Stimulated activated CD8-positive, alpha-beta memory T cell treated with anti-CD3 and anti-CD28 coated beads, Interleukin-15, amount 100 ng/mL, for 1 hour (primary cell): ENCODE measurements at places on chromosomes 1 and 21.
A peak's percentile ranks its signal among the peaks of the same experiment; 100 is the strongest.

DNA sequence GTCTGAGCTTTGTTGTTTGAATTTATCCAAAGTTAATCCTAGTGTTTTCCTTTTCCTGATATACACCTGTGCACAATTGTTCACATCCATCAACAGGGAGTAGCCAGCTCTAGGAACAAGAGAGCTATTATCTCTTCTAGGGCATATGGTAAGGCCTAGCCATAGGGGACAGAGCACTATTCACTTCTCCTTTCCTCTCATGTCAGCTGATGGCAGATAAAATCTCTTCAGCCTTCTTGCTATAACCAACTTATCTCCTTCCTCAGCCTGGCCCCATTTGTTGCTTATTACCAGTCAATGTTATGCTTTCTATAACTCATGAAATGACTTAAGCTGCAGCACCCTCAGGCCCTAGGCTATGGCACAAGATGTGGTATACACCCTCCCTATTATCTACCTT is 38.9 kb downstream of the PATJ start:
- DNase-seq: no peak

- no peak for DNase-seq
These were observed 129.4 kb downstream of the PPIAL4G start for GRCh38 chr1:148353461-148354283.

- DNase-seq: no peak
These were observed 9.1 kb upstream of the EFHD2 start for GRCh38 chr1:15400627-15401026.

- DNase-seq: no peak
These were observed 19.7 kb downstream of the LRRC7 start for GRCh38 chr1:69587391-69587790.

DNA sequence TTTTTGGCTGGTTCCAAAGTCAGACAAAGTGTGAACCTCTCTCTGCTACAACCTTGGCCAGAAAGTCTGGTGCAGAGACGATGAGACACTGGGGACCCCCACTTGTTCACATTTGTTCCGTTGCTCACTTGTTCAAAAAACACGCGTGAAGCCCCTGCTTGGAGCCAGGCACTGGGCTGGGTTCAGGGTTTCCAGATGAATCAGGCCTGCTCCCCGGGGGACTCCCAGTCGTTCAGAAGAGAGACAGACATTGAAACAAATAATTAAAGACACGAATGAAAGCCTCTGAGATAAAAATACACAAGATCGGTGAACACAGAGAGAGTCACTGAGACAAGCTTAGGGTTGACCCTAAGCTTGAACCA is 101.5 kb upstream of the RUNX3 start:
- DNase-seq: no peak

DNA sequence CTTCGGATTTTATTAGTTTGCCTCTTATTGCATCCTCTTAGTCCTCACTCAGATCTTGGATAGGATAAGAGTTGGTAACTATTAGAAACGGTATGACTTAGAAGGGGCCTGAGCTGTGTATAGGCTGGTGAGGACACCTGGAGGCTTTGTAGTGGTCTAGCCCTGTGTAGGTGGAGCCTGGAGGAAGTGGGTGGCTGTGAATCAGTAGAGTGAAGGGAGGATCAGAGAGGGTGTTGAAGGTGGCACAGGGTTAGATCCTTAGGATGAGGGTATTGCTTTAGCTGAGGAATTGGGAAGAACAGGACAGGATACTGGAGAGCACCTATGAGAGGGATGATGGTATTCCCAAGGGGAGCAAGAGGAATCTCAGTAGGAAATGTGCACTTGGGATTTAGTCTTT is 5.7 kb downstream of the VANGL1 start:
- DNase-seq: no peak

- DNase-seq: no peak
These were observed 20.2 kb upstream of the ACTA1 start for GRCh38 chr1:229454056-229454455.

DNA sequence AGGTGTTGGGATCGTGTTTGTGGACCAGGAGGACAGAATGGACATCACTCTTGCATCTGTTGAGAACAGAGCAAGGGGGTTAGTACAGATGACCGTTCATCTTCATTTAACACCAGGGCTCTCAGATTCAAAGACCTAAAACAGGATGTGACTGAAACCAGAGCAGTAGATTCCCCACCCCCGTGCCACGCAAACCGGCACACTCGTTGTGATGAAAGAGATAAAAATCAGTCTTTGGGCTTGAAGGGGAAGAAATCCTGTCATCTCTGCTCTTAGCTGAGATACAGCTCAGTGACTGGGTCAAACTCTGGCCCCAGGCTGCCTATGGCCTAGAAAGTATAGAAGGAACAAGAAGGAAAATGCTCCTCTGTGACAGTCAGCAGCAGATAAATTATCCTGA is 146.2 kb upstream of the KRTAP19-8 start:
- DNase-seq: peak; percentile 45

GRCh38 chr1:21082073-21082472 is 94.6 kb downstream of the EIF4G3 start:
- no peak for DNase-seq

- DNase-seq: no peak
These were observed 153.4 kb downstream of the NRIP1 start for GRCh38 chr21:14911351-14911750.

GRCh38 chr1:245704765-245705164 is 550.0 kb downstream of the KIF26B start:
- no peak for DNase-seq

DNA sequence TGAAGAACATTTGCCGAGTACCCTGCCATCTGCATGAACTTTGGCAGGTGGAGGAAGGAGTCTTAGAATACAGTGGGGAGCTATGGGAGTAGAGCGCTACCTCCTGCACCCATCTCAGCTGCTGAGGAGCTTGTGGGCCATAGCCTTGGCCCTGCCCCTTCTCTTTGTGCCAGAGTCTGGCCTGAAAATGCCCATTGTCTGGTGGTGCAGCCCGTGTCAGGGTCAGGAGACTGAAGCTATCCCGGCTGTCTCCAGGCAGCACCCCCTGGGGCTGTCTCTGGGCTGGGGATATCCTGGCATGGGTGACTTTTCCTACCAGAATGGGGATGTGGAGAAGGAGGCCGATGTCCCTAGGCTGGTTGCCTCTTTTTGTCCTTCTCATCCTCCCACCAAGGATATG is 7.3 kb downstream of the IPO13 start:
- no peak for DNase-seq

DNA sequence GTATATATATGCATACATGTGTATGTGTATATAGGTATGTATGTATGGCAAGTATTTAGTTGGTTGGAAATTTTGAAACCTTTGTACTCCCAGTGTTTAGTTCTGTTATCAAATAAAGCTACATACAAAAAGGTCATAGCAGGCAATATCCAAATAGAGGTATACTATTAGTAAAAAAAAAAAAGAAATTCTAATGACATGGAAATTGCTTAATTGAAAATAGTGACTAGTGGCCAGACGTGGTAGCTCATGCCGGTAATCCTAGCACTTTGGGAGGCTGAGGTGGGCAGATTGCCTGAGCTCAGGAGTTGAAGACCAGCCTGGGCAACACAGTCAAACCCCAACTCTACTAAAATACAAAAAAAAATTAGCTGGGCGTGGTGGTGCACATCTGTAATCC is 351.6 kb upstream of the NR5A2 start:
- DNase-seq: no peak

- DNase-seq: no peak
These were observed 417.7 kb upstream of the USP24 start for GRCh38 chr1:55632906-55633305.

DNA sequence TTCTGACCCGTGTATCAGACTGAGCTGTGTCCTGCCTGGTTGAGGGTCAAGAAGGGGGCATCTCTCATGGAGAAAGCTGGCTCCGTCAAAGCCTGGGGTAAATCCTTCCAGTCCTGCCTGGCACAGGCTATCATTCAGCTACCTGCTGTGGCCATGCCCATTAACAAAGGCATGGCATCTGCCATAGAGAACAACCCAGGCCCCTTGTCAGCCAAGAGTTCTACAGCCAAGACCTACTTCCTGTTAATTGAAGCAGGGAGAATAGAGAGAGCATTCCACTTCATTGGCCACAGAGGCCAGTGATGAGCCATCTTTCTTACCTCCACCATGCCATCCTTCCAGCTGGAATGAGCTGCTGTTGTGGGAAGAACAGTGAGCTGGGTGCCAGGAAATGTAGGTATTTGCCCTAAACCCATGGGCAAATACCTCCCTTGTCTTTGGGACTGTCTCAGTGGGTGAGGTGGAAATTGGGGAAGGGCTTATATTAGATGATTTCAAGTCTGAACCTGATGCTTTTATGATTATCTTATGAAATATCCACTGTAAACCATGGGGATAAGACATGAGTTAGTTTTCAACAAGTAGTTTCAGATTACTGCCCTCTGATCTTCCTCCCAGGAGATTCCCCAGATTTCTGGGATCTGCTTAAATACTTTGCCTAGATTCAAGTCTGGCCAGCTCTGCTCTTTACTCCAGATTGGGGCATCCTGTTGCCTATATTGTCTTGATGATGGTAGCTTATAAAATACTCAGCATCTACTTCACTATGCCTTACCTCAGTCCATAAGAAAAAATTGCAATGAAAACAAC is 11.2 kb upstream of the KCNQ4 start:
- DNase-seq: no peak

DNA sequence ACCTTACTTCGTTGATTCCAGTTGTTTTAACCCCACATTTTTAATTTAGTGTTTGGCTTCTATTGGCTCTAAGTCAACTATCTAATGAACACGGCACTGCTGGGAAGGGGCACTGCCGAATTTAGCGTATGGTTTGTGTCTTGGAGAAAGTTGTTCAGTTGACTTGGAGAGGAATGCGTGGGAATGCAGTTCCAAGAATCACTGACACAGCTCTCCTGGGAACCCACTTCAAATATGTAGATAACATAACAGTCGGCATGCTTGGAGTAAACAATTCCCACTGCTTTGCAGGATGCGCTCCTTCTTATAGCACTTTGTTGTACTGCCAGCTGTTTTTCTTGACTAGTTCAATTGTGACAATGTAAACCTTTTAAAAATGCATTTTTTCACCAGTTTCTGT is 104.3 kb downstream of the RYR2 start:
- no peak for DNase-seq

DNA sequence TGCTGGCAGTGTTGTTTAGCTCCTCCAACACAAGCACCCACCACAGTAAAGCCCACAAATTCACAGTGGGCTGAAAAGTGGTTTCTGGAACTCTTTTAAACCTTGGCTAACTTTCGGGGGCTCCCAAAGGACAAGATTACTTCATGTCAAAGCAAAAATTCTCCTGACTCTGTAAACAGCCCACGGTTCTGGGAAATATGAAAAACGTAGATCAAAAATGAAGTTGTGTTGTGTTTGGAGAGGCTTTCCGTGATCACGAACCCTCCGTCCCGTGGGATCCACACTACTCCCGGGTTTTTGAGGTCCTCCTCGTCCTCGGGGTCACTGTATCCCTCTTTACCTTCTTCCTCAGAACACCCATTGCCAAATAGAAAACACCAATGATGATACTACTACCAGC is 159.0 kb upstream of the RUNX1 start:
- DNase-seq: no peak

DNA sequence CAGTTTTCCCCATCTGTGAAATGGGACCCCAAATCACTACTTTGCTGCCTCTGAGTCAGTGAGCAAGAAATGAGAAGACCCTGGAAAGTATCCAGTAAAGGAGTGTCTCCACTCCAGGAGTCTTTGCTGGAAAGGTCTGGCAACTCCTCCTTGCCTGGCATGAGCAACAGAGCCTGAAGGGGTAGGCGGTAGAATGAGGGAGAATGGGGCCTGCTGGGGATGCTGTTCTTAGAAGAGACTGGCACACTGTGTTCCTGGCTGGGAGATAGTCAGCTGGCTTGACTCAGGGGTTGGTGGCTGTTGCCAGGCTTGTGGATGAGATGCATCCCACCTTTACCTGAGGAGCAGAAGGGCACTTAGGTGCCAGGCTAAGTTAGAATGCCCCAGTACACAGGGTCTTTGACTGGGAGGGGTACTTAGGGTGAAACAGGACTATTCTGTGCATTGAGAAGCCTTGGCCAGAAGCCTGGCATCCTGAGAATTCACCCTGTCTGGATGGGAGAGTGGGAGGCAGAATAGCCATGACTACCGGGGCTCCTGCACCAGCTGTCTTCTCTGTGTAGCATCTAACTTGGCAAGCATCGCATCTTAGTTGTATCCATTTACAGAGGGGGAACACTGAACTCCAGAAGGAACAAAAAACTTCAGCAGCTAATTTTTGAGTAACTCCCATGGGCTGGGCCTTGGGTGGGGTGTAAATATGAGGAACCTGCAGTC is 2.5 kb downstream of the MFSD2A start:
- DNase-seq: no peak

DNA sequence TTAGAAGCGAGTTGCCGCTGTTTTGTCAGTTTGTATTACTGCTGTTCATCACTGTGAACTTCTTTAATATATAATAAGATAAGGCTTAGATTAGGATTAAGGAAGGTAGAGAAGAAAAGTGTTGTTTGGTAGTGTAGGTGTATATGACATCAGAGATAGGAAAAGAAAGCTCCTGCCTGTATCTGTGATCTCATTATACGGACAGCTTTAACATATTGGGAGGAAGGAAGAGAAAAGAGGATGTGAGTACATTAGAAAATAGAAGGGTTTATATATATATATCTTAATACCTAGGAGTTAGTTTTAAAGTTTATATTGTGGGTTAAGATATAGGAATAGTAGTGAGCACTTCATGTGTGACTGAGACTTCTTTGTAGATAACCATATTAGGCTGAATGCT is 71.0 kb downstream of the RALGPS2 start:
- no peak for DNase-seq

DNA sequence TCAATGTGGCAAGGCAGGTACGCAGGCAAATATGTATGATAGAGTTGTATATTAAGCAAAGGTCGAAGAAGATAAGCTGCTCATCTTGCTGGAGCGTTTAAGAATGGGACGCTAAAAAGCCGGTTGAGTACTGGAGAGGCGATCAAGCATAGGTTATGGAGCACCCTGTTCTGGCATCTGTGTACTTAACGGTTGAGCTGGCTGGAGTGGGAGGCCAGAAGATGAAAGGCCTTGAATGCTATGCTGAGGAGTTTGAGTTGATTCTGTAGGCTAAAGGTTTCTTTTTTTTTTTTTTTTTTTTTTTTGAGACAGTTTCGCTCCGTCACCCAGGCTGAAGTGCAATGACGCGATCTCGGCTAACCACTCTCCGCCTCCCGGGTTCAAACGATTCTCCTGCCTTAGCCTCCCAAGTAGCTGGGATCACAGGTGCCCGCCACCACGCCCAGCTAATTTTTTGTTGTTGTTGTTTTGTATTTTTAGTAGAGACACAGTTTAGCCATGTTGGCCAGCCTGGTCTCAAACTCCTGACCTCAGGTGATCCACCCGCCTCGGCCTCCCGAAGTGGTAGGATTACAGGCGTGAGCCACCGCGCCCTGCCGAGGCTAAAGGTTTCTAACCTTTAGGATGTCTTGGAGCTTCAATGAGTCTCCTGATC is 850 bp upstream of the KHDC4 start:
- no peak for DNase-seq

DNA sequence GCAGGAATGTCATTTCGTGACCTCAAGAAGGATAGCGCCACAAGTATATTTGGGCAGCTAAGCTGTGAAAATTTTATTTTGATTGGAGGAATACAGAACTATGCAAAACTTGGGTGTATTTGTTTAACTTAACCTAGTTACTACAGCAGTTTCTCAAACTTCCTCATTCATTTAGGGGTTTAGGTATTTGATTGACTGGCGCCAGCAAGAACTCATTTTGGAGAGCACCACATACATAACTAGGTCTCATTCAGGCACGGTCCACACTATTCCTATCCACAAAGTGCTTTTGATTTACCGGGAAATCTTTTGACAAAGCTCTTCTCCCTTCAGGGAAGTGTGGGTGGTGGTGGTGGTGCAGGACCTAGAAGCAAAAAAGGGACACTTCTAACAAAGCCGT is 155.1 kb upstream of the NRIP1 start:
- no peak for DNase-seq
